ENCODE measurements at places on chromosomes 2 and 18. TPM values are rescaled to one million over a fixed set of nuclear protein-coding genes. Genes with fewer than 3 reads are reported as not detected.

The WDPCP gene
- 16.0 TPM for total RNA-seq

GRCh38 chr18:42854558-42854957, 260.9 kb downstream of the RIT2 start:
- DNase-seq = no peak

DNA sequence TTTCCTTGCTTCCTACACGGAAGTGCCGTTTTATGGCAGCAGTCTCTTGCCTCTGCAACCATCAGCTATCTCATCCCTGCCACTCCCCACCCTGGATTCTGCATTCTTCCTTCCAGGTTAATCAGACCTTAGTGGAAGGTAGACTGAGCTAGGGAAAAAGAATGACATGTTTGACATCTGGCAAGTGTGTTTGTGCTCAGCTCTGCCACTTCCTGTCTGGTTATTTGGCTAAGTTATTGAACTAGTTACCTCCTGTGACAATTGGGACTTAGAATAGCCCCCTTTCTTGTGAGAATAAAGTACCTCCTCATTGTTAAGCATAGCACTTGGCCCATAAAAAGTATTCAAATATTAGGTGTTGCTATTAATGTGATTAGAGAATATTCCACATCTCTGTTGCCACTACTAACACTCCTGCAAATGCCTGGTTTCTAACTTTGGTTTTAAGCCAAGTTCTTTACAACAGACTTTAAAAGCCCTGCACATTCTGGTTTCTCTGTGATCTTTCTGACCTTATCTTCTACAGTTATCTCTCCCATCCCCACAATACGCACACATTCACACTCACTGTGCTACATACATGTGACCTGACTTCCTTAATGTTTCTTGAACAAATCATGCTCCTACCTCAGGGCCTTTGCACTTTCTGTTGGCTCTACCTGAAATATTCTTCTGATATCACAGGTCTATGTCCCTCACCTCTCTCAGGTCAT, 10.8 kb upstream of the MAPRE2 start:
- no peak for DNase-seq

DNA sequence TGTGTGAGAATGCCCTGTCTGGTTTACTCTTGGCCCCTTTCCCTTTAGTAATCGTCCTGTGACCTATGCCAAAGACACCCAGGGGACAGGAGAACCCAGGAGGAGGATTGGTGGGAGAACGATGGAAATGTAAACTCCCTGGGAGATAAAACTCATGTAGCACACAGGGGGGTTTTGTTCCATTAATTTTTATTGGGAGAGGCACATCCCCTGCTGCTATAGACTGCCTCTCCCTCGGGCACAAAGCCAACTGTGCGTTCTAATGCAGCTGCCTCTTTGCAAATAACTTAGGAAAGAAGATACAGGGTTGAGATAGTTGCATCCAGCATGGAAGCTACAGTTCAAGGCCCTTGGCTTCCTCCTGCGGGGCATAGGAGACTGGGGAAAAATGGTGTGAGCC, 489.6 kb downstream of the SLC4A3 start:
- no peak for DNase-seq

GRCh38 chr2:61135510-61135909, 26.5 kb upstream of the C2orf74 start:
- DNase-seq = no peak

The UGT1A8 gene
- total RNA-seq = not detected

The MARCHF4 gene
- not detected for total RNA-seq

The ANTXR1 gene
- 28.9 TPM for total RNA-seq

DNA sequence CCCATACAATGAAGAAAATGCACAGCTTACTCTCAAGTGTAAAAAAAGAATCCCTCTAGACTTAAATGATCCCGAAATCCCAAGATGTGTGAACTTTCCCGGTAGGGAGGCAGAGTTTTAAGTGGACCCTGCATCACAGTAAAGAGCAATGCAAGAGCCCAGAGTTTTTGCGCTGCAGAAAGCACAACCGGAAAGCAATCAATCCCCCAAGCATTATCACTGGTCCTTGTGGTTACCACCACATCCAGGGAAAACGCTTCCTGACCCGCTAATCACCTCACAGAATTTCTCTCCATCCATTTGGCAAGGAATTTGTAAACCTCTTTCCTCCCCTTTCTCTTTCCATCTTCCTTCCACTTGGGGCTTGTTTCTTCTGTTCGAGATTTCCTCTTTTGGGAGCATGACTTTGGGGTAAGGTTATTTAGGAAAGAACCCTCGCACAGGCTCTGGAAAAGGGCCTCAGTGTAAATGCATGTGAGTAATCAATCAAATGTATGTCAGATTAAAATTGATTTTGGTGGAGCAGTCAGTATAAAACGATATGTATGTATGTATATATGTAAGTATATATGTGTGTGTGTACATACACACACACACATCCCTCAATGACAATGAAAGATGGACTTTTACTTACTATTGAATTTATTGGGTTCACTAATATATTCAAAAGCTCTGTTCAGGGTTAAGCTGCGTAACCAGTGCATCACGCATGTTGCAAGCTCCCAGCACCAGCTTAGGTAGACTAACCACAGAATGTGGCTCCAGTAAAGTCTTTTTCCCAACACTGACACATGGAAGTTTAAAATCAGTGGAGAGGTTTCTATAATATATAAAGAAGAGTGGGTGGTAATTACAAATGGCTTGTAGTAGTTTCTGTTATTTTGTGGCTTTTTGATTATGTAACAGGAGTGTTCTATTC, 1.6 kb downstream of the PLCL1 start:
- no peak for DNase-seq

- DNase-seq = no peak
These were observed 283.7 kb upstream of the MMADHC start for GRCh38 chr2:149871091-149871885.

- DNase-seq = no peak
These were observed 223.5 kb downstream of the RNF152 start for GRCh38 chr18:61669320-61669719.

GRCh38 chr2:26346454-26347053, at the start of gene ADGRF3:
Gene ADGRF3, minus strand, starts transcription at chr2:26346789. Its CDS starts 555 bp downstream, at chr2:26346234.
- DNase-seq = peak; percentile 68

DNA sequence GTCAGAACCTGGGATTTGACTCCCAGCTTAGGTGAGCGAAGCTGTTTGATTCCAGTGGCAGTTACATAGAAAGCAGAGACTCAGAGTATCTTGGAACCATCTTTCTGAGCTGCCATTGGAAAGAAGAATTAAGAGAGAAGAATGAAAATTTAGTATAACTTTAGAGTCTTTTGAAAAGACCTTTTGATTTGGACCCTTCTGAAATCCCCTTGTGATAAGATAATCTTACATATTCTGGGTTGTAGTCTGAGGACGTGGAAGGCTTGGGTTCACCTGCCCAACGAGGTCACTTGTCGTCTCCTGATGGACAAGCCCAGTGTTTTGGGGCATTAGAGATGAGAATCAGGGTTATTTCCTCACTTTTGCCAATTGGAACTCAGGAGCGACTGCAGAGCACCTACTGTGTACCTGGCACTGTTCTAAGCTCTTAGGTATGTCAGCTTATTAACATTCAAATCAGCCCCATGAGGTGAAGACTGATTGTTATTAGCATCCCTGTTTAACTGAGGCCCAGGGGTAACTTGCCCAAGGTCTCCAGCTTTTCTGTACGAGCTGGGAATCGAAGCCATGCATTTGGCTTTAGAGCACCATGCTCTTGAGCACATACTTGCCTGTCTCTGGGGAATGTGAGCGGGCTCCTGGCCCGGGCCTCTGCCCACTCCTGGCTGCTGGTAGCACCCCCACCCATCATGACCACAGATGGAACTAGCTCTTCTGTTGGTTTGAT, 2.9 kb downstream of the HK2 start:
- no peak for DNase-seq

The MEIS1 gene
- 40.8 TPM for total RNA-seq

The GNLY gene
- 2.3 TPM for total RNA-seq

GRCh38 chr18:9629709-9630108, 15.3 kb upstream of the PPP4R1 start:
- DNase-seq = no peak

The SPR gene
- total RNA-seq = 55.8 TPM

The TAF4B gene
- total RNA-seq = 1.1 TPM

DNA sequence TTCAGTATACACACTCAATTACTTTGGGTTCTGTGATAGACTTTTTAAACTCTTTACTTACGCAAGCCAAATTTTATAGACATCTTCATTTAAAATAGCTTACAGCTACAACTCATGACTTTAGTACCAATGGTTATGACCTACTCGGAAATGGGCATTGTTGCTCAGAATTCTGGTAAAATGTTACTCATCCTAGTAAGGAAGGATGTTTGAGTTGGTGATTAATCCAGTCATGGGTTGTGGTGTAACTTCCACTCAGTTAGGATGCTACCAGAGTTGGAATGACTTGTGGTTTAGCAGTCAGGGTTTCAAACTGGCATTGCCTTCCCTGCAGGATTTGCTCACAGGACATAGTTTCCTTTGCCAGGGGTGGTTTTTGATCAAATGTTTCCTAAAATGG, 7.4 kb upstream of the NPC1 start:
- DNase-seq = no peak

GRCh38 chr2:191363267-191363666, 118.1 kb downstream of the MYO1B start:
- DNase-seq = no peak

DNA sequence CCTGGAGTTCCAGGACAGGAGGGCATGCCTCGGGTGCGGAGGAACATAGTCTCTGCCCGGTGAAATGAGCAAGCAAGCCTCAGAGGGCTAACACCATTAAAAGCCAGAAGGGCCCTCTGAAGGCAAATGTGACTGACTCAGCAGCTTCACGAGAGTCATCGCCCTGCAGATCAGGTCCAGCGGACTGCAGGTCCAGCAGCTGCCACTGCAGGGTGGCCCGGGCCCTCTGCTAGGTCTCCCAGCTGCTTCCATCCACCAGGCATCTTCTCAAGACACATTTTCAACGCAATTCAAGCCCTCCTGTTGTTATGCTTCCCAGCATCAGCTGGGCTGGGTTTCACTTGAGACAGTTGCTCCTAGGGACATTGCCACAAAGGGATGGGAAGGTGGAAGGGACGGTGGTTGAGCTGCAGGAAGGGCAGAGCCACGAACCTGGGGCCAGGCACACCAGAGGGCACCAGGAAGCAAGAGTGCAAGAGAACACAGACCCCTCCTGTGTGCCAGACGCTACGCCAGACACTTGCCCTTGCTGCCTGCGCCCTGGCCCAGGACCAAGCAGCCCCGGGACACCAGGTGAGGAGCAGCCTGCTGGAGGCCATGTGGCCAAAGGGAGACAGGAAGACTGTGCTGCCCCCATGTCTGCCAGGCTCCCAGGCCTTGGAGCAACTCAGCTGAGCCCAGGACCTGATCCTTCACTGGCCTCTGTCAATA, 173.0 kb downstream of the HDAC4 start:
- DNase-seq = no peak

The PLA2R1 gene
- total RNA-seq = 2.9 TPM

The ICOS gene
- total RNA-seq = not detected

DNA sequence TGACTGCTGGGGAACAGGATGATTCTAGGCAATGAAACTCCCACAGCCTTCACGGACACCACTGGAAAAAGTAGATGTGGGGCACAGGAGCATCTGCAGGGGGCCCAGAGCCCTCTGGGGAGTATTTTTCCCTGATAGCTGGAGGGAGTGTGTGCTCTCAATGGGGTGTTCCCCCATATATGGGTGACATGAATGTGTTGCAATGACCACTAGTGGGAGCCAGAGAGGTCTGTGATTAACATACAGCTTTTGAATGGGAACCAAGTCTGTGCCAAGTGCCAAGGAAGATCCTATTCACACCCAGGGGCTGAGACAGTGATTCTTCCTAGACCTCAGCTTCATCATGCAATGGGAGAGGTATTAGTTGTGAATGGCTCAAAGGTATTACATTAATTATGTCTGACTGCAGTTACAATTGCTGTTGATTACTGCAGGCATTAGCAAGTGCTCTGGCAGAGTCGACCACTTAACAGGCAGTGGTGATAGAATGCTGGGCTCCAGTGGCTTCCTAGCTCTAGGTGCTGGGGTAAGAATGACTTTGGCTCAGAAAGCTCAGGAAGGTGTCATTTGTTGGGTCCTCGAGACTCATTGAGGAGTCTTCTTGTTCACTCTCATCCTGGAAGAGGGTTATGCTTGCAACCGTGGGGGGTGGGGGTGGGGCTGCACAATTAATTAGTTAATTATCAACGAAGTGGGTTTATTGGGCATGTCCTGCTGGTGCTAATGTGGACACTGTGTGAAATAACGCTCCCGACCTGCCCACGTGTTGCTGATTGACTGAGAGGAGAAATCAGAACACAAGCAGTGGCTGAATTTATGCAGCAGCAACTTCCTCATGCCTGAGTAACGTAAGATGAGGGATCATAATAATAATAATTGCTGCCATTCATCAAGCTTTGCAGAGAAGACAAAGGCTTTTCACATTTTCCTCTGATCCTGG, 194.1 kb downstream of the CLIP4 start:
- no peak for DNase-seq

DNA sequence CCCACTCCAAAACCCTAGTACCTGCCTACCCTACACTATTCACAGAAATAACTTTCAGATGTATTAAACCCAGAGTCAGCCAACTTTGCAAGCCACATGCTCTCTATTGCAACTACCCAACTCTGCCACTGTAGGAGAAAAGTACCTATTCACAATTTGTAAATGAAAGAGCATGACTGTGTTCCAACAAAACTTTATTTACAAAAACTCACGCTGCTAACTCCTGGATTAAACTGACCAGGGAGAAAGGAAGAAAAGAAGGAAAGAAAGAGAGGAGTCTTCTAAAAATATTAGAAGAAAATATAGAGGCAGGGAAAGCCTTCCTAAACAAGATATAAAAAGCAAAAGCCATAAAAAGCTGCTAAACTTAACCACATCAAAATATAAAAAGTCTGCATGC, 24.6 kb downstream of the SLC1A4 start:
- no peak for DNase-seq

The CDH19 gene
- total RNA-seq = 12.1 TPM
